ENCODE measurements at places on chromosomes 4 and X.

DNA sequence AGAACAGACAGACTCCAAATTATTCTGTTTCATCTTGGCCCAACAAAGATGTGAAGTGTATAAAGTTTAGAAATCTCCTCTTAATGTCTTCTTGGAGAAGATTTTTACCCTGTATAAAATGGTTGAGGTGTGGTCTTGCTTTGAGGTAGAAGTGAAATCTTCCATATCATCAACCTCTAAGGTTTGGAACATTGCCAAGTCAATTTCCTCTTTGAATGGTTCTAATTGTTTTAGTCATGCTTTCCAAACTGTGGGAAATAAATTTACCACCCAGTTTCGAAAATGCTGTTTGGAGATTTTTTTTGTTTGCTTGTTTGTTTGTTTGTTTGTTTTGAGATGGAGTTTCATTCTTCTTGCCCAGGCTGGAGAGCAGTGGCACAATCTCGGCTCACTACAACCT is 174.1 kb upstream of the ADAMTS3 start:
- no peak for DNase-seq

DNA sequence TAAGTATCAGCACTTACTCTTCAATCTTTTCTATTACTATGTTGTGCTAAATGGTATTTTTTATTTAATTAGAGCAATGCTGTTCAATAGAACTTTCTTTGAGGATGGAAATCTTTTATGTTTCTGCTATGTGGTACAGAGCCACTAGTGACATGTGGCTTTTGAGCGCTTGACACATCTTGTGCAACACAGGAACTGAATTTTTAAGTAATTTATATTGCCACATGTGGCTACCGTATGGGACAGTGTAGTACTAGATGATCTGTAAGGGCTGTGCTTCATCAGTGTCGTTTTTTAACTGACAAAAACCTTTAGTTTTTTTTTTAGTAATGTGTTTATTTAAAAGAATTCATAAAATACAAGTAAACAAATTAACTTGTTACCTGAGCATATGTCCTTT is 22.4 kb downstream of the HPRT1 start:
- no peak for DNase-seq

DNA sequence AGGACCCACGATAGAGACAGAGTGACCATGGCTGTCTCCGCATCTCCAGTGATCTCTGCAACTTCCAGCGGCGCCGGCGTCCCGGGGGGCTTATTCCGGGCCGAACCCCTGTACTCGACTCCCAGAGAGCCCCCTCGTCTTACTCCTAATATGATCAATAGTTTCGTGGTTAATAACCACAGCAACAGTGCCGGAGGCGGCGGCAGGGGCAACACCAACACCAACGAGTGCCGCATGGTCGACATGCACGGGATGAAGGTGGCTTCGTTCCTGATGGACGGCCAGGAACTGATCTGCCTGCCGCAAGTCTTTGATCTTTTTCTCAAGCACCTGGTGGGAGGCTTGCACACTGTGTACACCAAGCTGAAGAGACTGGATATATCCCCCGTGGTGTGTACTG is 343 bp downstream of the DACH2 start:
- DNase-seq, result no peak

DNA sequence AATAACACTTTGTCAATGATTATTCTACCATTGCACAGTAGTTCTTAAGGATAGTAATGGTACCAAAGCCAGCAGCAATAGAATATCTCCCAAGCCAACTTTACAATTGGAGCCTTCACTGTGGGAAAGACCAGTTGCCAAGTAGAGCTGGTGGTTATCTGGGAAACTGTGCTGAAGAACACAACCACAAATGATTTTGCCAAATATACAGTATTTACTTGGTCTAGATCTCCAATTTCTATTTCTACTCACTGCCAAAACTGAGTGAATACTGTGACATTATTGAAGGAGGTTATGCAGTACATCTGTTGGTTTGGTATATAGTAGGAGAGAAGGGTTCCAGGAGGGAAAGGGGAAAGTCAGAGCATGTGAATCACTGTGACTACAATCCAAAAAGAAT is 3.8 kb downstream of the TET2 start:
- no peak for DNase-seq

DNA sequence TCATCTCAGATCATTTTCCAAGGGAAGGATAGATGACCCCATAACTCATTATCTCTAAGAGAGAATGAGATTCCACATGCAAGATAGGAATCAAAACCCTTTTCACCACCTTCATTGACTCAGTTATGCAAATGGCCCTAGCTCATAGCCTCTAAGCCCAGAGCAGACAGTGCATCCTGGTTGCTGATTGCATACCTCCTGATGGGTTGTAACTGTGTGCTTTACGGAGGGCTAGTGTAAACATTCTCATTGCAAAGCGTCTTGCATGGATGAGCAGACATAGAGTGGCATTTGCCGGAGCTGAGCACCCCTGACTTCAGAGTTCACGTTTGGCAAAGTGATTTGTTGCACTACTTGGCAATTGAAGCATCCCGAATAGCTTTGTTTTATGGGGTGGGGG is 151.0 kb downstream of the VCX3A start:
- no peak for DNase-seq

- peak; percentile 28 for DNase-seq
Measured at GRCh38 chr4:72112514-72113156, 80.8 kb downstream of the NPFFR2 start.

GRCh38 chrX:41661366-41662095 is 27.2 kb upstream of the GPR34 start:
- DNase-seq, result no peak

- DNase-seq, result no peak
Measured at GRCh38 chrX:10932842-10933440, 178.2 kb upstream of the HCCS start.

GRCh38 chrX:11531226-11531625 is 134.5 kb downstream of the ARHGAP6 start:
- DNase-seq, result no peak

GRCh38 chr4:173417833-173418232 is 18.9 kb upstream of the SCRG1 start:
- no peak for DNase-seq

GRCh38 chr4:106297245-106298035 is 18.6 kb downstream of the TBCK start:
- DNase-seq, result no peak

DNA sequence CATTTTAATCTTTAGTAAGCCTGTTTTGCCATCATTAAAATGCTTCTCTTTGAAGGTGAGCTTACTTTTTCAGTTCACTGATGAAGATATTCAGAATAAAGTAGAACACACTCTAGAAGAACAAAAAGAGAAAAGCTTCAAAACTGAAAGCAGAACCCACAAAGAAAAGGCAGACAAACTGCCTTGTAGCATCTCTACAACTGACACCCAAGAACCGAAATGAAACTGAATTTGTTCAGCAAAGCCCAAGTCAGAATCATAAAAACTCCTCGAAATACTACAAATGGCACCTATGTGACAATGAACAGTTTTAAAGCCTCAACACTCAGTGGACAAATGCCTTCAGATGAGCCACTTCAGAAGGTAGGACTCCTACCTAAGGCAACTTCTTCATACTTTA is 83.6 kb downstream of the MAML3 start:
- DNase-seq, result no peak
